ENCODE measurements at places on chromosomes 5 and 9.

DNA sequence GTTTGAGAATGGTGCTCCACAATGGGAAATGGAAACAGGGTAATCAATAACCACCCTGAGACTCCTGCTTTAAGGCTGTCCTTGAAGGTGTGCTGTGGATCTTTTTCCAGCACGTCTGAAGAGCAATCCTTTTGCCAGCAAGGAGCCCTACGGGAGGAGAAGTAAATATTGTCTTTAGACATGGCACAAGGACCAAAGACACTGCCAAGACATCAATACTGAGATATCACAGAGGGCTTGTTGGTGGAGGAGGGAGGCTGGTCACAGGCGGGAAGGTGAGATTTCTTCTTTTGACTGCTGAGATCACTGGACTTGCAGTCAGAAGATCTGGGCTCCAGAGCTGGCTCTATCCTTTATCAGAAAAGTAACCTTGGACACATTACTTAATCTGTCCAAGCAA, 135.0 kb upstream of the ZNF462 start:
- no peak for DNase-seq

GRCh38 chr5:32123058-32123805, 50.9 kb downstream of the GOLPH3 start:
- DNase-seq: no peak

DNA sequence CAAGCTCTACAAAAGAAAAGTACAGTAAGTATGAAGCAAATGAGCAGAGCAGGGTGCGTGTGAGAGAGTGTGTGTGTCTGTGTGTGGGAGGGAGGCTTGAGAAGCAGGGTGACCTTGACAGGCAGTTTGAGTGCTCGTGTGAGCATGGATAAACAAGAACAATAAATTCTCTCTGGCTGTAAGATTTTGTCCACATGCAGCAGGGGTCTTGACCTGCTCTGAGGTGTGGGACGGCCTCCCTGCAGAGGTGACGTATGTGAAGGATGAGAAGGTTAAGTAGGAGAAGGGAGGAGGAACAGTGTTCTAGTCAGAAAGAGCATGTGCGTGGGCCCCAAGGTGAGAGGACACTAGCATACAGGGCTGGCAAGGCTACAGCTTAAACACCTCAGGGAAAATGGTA, 49.0 kb downstream of the SPTLC1 start:
- DNase-seq: no peak

DNA sequence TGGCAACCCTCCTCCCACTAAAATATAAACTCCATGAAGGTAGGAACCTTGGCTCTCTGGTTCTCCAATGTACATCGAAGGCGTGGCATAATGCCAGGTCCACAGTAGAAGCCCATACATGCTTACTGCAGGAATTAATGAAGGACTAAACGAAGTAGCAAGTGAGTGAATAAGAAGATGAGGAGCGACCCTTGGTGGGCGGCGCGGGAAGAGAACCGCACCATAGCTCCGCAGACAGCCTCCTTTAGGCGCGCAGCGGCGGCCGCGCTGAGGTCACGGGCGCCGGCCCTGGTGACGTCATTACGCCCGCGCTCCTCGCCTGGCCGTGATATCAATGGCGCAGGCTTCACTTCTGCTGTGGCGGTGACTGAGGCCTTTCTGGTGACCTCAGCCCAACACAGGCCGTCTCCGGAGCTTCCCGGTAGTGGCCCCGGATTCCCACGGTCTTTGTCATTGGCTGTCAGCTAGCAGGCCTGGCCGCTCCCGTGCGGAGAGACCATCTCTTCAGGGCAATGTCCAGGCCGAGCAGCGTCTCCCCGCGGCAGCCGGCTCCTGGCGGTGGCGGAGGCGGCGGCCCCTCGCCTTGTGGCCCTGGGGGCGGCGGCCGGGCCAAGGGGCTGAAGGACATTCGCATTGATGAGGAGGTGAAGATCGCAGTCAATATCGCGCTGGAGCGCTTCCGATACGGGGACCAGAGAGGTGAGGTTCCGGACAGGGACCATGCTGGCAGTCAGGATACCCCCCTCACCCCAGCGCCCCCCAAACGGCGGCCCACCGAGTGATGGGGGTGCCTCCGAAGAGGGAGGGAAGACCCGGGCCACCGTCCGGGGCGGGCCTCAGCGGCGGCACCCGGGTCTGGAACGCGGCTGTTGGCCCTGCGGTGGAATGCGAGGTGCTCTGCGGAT, at the start of gene YTHDC2:
Gene YTHDC2, plus strand, starts transcription at position 311 of the 905 bp plus-strand sequence. Its CDS starts 202 bp downstream, at position 513.
- DNase-seq: peak; percentile 95

DNA sequence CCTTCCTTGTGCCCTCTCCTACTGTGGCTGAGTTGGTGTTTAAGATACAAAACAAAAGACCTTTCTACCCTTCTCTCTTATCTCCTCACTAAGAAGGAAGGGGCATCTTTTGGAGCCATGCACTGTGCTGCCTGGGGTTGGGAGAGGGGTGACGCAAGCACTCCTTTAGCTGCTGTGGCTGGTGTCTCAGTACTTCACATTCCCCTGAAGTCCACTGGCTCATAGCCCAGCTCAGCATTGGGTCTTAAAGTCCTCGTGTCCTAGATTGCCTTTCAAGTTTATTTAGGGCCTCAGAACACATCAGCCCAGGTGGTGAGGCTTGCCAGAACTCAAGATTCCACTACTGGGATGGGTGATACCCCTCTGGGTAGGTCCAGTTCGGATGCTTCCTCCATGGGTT, 325.9 kb upstream of the CYLC2 start:
- no peak for DNase-seq

GRCh38 chr9:95189251-95190098, 128.0 kb downstream of the FANCC start:
- no peak for DNase-seq

- no peak for DNase-seq
Measured at GRCh38 chr5:109177227-109177626, 232.5 kb downstream of the PJA2 start.

DNA sequence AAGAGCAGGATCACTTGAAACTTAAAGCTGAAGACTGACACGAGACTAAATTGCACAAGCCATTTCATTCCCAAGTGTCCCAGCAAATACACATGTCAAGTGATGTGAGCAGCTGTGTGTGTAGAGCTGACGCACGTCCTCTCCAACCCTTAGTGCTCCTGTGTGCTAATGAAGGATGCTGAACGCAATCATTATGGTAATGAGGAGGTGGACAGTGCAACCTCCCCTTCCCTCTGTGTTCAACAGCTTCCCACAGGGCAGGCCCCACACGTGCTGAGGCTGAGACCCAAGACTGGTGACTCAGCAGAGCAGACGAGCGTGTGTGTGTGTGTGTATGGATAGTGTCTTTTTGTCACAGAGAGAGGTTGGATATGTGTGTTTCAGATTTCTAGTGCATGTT, 702.1 kb downstream of the SEMA5A start:
- DNase-seq: no peak

DNA sequence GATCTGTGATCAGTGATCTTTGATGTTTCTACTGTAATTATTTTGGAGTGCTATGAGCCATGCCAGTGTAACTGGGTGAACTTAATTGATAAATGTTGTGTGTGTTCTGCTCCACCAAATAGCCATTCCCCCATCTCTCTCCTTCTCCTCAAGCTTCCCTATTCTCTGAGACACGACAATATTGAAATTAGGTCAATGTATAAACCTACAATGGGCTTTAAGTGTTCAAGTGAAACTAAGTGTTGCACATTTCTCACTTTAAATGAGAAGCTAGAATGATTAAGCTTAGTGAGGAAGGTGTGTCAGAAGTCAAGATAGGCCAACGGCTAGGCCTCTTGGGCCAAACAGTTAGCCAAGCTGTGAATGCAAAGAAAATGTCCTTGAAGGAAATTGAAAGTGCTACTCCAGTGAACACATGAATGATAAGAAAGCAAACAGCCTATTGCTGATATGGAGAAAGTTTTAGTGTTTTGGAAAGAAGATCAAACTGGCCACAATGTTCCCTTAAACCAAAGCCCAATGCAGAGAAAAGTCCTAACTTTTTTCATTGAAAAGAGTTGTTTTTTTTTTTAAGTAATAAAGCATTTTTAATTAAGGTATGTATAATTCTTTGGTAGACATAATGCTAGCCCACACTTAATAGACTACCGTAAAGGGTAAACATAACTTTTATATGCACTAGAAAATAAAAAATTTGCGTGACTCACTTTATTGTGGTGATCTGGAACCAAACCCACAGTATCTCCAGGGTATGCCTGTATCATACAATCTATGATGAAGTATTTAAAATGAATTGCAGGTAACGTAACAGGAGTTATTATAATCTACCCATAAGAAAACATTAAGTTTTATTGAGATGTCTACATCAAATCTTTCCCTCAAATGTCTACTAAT, 42.5 kb upstream of the ALDH1A1 start:
- DNase-seq: no peak

DNA sequence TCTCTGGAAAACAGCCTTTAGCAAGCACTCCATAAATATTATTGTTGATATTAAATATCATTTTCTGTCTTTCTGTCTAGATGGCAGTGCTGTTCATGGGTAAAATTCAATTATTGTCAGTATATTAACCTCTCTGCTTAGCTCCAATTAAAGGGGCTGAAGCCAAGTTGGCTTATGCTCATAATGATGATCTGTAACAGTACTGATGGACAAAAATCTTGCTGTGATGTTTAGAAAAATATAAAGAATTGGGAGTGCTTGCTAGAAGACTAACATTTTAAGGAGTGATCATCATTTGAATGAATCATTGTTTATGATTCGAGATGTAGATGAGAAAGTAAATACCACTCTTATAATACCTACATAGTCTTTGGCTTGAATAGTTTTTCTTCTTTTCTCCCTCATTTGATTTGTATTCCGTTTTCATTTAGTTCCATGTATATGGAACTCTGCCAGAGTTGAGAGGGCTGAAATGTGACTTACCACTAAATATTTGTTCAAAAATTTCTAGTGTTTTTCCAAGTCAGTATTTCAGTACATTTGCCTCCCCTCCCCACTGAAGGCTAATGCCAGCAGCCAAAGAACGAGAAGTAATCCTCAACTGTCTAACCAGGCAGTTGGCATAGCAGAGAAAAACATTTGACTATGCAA, 538.3 kb downstream of the CSNK1G3 start:
- DNase-seq: no peak

- DNase-seq: no peak
Measured at GRCh38 chr9:90343366-90343765, 299.3 kb downstream of the DIRAS2 start.

DNA sequence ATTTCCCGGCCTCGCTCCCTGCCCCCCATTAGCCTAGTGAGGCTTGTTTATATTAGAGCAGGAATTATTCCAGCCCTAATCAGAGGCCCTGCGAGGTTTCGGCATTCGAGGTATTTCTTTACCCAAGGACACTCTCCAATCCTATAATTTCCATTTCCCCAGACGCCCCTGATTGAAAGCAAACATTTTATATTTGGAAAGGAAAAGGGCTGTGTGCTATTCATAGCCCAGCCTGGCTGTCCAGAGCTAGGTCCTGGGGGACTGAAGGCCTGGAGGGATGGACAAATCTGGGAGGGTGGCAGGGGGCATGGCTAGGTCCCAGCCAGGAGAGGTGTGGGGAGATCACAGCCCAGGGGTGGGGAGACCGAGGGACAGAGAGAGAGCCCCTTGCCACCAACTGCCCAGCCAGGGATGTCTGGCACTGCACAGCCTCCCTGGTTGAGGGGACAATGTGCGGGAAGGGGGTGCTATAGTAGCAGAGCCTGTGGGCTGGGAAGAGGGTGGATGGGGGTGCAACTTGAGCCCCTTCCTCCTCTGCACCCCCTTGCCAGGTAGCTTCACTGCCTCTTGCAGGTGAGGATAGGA, 125.1 kb downstream of the BARX1 start:
- DNase-seq: no peak

- no peak for DNase-seq
Measured at GRCh38 chr5:151449839-151450238, 2.4 kb downstream of the SLC36A1 start.

Data from left forelimb (tissue), 1 donor.